ENCODE measurements at places on chromosomes 6 and 20.

- DNase-seq = no peak
Measured at GRCh38 chr20:12315652-12316051, 398.0 kb downstream of the BTBD3 start.

DNA sequence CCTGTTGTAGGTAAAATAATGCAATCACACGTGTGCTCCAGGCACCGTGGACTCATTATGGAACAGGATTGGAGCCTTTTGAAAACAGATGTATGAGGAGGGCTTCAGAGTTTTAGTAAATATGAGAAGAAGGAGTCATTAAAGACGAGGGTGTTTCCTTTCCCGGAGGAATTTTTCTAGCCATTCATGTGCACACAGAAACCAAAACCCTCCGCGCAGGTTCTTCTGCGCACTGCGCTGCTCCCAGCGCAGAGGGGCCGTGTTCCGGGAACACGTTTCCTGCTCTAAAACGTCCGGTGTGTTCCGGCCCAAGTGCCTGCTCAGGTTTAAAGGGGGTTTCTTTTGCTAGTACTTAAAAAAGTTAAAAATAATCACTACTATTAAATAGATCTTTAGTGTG lies 11.6 kb downstream of the GPR31 start:
- DNase-seq = no peak

GRCh38 chr6:40962241-40962640 lies 76.8 kb downstream of the UNC5CL start:
- DNase-seq = peak; percentile 25

DNA sequence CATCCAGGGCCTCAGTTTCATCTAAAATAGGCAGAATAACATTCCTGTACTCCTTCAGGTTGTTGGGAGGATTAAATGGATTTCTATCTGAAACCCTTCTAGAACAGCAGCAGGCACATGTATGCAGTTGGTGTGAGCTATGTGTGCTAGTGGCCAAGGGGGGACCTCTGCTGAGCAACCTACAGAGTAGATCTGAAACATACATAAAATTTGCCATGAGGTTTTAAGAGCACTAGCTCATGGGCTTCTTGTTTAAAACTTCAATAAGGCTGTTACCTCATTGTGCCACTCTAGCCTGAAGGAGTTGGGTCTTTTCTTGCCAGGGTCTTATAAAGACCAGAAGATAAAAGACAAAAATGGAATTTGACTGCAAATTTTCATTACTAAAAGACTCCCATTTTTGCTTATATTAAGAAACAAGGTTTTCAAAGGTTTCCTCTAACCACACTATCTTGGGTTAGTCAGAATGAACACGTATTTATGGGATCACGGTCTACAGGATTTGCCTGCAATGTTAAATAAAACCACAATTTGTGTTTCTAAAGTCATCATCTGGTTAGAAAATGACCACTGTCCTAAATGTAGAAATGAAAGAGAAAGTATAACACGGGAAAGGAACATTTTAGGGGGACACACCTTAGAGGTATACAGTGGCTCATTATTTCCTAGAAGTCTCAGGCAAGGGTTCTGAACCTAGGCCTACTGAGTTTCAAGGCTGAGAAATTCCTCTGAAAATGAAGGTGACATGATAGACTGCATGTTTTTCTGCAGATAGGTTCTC lies 144.9 kb upstream of the OLIG3 start:
- DNase-seq = no peak

- DNase-seq = peak; percentile 17
Measured at GRCh38 chr6:20919677-20920385, 385.6 kb downstream of the CDKAL1 start.

- DNase-seq = no peak
Measured at GRCh38 chr6:37615564-37616340, 81.9 kb downstream of the MDGA1 start.

GRCh38 chr20:20292472-20292871 lies 75.4 kb upstream of the INSM1 start:
- DNase-seq = peak; percentile 7

GRCh38 chr6:166683477-166683876 lies 56.4 kb upstream of the RPS6KA2 start:
- no peak for DNase-seq

- DNase-seq = no peak
Measured at GRCh38 chr20:51545515-51545914, 3.0 kb upstream of the NFATC2 start.

DNA sequence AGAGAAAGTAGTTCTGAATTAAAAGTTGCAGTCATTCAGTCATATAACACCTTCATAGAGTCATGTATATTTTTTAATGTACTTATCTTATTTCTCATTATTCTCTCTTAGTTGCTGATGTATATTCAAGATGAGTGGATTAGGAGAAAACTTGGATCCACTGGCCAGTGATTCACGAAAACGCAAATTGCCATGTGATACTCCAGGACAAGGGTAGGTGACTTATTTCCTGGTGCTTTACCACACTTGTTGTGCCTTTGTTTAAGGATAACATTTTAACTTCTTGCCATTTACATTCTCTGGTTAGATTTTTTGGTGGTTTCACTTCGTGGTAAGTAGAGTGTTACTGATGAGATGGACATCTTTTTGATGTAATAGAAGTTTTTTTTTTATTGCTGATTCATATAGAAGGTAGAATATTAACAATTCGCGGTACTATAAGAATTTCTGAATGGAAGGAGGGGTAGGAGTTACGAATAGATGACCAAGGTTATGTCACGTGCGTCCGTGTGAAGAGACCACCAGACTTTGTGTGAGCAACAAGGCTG lies 120.5 kb downstream of the NCOA3 start:
- no peak for DNase-seq

DNA sequence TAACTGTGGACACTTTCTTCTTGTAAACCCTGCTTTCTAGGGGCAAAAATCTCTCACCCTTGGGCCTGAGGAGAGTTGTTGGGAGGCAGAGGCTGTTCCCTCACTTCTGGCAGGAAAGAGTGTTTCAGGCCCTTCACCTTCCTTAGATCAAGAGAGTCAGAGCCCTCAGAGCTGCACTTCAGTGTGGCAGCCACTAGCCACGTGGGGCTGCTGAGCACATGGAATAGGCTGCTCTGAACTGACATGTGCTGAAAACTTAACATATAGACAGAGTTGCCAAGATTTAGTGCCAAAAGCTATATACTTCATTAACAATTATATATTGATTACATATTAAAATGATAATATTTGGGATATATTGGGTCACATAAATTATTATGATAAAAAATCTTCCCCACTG lies 4.4 kb upstream of the LMBRD1 start:
- DNase-seq = no peak

GRCh38 chr20:53165452-53165851 lies 193.3 kb downstream of the TSHZ2 start:
- no peak for DNase-seq

DNA sequence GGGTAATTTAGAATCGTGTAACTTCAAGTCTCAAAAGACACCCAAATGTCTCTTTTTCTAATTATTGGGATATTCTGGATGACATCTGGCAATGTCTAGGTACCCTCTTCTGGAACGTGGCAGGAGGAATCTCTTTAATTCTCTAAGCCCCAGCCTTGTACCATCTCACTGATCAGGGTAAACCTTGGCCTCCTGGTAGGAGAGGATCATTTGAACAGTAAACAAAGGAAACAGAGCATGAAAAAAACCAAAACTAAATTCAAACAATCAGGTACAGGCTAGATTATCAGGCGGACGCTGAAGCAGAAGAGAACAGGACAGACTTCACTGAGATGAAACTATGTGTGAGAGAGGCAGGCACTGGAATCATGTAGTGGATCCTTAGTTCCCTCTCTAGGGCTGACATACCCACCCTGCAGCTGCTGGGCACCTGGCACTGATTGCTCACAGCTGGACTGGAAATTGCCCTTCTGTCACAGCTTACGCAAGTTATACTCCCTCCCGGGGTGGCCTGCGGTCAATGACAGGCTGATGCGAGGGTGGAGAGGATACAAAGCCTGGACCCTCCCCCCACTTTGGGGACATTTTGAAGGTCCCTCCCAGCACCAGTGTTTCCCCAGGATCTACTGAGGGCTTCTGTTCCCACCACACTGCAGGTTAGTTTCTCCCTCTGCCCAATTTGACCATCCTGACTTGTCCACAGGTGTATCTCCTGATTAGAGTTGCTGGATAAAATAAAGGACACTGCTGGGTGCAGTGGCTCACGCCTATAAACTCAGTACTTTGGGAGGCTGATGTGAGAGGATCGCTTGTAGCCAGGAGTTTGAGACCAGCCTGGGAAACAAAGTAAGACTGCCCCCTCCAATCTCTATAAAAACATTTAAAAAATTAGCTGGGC lies 20.6 kb upstream of the ZBTB24 start:
- DNase-seq = no peak

Data from activated CD4-positive, alpha-beta T cell treated with anti-CD3 and anti-CD28 coated beads for 48 hours (primary cell).